Activated CD4-positive, alpha-beta T cell treated with anti-CD3 and anti-CD28 coated beads, Interleukin-2, amount 50 U/mL, for 48 hours (primary cell): ENCODE measurements at places on chromosomes 5 and 9.

DNA sequence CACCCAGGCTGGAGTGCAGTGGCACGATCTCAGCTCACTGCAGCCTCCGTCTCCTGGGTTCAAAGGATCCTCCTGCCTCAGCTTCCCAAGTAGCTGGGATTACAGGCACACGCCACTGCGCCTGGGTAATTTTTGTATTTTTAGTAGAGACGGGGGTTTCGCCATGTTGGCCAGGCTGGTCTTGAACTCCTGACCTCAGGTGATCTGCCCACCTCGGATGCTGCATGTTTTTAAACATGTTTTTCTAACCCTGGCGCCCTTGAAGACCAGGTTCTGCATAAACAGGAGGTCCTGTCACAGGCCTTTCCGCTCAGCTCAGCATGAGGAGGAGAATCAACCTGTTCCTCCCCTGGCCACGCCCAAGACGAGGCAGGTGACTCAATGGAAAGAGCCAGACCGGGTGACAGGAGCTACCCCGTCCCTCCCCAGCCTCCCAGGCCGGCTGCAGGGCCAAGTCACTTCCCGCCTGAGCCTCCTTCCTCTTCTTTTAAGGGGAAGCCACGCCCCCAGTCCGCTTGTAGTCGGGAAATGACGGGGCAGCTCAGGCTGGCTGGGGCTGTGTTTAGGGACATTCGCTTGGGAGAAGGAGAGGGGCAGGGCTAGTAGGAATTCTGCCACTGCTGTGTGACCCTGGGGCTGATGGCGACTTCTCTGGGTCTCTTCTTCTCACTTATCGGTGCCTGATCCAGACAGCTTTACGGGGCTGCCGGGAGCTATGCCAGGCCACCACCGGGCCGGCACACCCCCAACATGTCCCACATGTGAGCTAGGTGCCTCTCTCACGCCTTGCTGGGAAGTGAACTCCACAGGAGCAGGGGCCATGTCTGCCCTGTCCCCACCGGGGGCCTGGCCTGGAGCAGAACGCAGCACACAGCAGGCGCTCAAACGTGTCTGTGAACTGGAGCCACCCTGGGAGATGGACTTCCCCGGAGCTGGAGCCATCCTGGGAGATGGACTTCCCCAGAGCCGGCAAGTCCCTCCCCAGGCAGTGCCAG is 6.1 kb downstream of the NOTCH1 start:
- DNase-seq: peak; percentile 98

- no peak for DNase-seq
Observed at GRCh38 chr5:72308853-72309191, 11.2 kb downstream of the MRPS27 start.

- DNase-seq: no peak
Observed at GRCh38 chr9:89686126-89686525, 81.3 kb downstream of the GADD45G start.

DNA sequence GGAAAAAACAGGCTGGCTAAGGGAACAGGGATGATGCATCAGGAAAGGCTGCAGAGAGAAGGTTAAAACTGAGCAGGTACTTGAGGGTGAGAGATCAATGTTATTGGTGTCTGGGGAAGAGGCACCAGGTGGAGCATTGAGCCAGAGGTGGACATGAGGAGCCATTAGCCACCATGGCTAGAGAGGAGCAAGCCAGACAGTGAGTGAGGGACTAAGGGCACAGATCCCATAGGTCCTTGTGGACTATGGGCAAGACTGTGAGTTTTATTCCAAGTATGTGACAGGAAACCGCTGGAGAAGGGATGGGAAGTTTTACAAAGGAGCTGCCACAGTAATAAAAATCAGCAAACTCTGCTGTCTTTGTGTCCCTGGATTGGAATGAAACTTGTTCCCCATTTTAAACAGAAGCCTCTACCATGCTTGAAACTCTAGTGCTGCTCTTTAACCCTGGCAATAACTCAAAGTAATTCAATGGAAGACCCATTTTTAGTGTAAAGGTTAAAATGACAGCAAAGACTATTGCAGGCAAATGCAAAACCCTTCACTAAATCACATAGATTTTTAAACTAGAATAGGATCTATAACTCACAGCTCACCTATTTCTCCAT is 349.8 kb downstream of the ENC1 start:
- DNase-seq: no peak

- DNase-seq: peak; percentile 38
Observed at GRCh38 chr9:111743275-111743674, 51.5 kb downstream of the SHOC1 start.

- DNase-seq: no peak
Observed at GRCh38 chr5:104178829-104179456, 616.4 kb upstream of the NUDT12 start.

DNA sequence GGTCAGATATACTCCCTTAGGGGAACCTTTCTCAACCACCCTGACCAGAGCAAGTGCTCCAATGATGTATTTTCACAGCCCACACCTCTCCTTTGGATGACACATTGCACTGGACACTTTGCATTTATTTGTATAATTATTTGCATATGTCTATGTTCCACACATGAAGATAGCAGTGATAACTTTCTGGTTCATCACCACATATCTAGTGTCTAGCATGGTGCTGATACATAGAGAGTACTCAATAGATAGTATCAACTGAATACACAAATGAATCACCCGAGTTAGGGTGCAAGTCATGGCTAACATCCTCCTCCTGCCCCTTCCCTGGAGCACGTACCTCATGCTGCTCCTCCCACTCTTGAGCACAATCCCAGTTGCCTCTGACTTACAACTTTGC is 617.6 kb downstream of the EBF1 start:
- no peak for DNase-seq

DNA sequence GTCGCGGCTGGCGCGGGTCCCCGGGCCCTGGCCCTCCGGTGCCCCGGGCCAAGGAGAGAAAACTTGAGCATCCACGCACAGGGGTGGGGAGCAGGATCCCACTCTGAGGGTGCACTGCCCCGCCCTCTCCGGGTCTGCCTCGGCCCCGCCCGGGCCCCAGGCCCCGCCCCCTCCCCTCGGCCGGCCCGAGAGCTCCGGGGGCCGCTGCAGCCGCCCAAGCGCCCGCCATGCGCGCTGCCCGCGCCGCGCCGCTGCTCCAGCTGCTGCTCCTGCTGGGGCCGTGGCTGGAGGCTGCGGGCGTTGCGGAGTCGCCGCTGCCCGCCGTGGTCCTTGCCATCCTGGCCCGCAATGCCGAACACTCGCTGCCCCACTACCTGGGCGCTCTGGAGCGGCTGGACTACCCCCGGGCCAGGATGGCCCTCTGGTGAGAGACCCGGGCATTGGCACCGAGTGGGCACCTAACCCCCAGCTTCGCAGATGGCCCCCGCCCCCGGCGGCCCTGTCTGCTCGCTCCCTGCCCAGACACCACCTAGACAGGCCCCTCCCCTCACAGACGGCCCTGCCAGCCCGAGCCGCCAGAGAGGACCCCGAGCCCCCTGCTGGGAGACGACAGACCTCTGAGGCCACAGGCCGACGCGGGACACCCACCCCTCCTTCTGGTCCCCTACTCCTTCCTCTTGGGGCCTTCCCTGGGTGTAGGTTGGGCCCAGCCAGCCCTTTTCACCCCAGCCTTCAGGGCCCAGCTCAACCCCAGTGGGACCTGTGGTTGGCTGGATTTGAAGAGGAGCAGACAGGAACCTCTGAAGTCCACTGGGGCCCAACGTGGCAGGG is at the start of gene CERCAM:
Gene CERCAM, plus strand, starts transcription at position 207 of the 831 bp plus-strand sequence. Its CDS starts 21 bp downstream, at position 228.
- peak; percentile 62 for DNase-seq

GRCh38 chr9:94611638-94612068 is 18.0 kb upstream of the FBP2 start:
- peak; percentile 68 for DNase-seq

- no peak for DNase-seq
Observed at GRCh38 chr9:14418301-14418940, 104.5 kb upstream of the NFIB start.

DNA sequence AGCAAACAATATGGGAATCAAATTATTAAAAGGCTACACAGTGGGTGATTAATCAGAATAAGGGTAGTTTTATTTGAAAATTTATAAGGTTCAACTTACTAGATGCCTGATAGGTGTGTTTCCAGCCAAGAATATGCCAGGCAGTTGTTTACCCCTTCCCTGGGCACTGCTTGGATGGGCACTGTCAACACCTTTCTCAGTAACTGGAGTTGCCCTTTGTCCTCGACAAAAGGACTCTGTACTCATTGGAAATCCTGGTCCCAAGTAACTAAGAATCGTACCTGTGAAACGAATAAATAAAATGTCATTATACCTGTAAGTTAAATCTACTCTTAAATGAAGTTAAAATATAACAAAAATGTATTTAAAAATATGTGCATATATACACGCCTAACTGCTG is 15.0 kb downstream of the ANKRD34B start:
- DNase-seq: no peak

DNA sequence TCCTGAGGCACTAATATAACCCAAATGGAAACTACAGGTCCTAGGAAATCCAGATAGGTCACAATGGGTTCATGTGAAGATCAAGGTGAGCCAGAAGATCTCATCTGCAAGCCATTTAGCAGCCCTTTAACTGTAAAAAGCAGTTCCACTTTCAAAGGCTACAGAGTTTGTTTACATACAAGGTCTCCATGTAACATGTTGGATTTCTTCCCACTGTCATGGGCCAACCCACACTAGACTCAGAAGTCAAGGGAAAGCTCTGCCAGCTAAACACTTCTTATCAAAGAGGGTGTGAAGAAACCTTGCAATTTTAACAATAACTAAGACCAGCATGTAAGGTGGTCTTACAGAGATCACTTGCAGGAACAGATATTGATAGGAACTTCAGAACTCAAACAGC is 3.8 kb upstream of the CTNNAL1 start:
- no peak for DNase-seq

GRCh38 chr9:128123451-128124080 is 4.0 kb downstream of the PTGES2 start:
- DNase-seq: no peak

DNA sequence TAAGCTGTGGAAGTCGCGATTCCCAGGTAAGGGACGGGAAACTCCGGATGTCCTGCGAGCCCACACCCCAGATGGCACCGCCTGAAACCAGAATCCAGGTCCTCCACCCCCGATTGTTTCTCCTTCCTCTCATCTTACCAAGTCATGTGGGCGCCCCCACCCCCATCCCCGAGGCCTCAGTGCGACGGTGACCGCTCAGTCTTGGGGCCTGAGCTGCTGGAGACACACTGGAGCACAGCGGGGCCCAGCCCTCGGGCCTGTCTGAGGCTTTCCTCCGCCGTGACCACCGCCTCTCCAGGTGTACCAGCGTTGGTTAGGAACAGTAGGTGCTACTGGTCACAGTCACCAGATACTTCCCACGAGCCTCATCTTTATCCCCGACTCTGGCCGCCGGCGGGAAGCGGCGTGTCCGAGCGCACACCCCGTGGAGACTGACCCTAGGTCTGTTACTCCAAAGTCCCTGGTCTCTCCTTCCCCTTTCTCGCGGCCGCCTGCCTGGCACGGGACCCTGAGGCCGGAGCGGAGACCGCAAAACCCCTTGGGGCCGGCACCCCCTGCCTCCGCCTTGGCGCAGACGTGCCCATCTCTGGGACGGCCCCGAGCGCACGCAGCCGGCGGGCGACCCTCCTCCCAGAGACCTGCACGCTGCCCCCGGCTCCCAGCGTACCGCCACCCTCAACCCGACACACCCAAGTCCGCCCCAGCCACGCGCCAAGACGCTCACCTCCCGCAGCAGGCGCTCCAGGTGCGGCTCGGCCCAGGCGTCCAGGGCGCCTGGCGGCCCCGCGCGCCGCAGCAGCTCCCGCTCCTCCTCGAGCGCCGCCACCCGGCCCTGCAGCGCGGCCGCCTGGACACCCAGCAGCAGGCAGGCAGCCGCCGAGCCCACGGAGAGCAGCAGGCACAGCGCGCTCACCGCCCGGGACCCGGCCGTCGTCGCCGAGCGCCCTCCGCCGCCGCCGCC is 733 bp downstream of the COL23A1 start:
- peak; percentile 10 for DNase-seq

DNA sequence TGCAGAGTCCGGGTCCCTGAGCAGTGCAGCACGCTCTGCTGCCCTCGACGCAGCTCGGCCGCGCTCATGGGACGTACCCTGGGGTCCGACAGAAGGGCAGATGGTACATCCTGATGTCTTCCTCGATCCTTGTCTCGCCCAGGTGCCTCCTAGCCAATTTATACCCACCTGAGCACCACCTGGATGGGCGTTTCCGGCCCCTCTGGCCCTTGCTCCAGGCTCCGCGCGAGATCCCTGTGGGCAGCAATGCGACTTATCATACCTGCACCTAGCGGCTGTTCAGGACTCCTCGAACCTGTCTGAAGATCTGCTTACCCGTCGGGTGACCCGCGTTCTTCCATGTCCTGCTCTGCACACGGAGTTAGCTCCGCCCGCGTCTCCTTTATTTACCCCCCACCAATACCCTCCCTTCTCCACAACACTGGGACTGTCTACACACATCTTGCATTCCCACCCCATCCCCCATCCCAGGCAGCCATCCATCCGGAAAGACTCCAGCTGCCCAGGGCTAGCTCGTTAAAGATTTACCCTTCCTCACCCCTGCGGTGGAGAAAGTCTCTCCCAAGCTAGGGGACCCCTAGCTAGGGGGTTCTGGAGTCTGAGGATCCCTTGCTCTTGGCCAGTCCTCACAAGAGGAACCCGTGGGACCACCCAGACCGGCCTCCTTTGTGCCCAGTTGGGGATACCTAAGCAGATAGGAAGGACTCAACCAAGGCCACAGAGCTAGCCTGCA is at the start of gene KIF12:
Gene KIF12, minus strand, starts transcription at position 357 of the 733 bp plus-strand sequence. Its CDS starts 16 bp downstream, at position 341.
- DNase-seq: no peak

DNA sequence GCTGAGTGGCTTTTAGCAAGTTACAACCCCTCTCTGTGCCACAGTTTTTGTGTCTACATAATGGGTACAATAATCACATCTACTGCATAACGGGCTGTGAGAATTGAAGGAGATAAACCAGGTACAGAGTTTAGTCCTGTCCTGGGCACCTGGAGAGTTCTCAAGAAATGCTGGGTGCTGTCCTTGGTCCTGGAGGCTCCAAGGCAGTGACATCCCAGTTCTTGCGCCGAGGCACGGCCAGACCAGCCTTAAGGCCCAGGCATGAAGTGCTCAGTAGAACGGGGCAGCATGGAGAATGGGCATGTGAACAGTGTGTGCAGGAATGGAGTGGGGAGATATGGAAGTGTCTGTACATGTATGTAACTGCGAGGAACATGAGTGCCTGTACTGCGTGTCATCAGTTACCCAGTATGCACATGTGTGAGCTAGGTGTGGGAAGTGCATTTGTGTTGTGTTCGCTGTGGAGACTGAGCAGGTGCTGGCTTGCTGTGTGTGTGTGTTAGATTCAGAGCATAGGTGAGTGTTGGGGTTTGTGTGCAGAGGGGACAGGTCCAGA is 6.3 kb upstream of the UNC5A start:
- DNase-seq: peak; percentile 36
